Hair follicle dermal papilla cell (primary cell): ENCODE measurements at places on chromosomes 7 and 10. TPM values are rescaled to one million over a fixed set of nuclear protein-coding genes. Genes with fewer than 3 reads are reported as not detected.

Gene KEL
- not detected in 2 replicates for total RNA-seq

Gene CTAGE8
- 0.73 and 1.6 TPM in 2 replicates for total RNA-seq

Gene ZCCHC24
- 101 and 106 TPM in 2 replicates for total RNA-seq

Gene OR6V1
- not detected in 2 replicates for total RNA-seq

Gene SPDYE11
- total RNA-seq: not detected in 2 replicates

Gene LAMB4
- total RNA-seq: 0.24 and 0.65 TPM in 2 replicates

Gene PTF1A
- not detected in 2 replicates for total RNA-seq

Gene PPP1R17
- total RNA-seq: not detected in 2 replicates

Gene HMX2
- total RNA-seq: not detected in 2 replicates

Gene MAGI2
- 13.8 and 21.7 TPM in 2 replicates for total RNA-seq

Gene ATXN7L1
- 13.0 and 13.4 TPM in 2 replicates for total RNA-seq
